ENCODE measurements at places on chromosomes 5 and 9. TPM values are rescaled to one million over a fixed set of nuclear protein-coding genes. Genes with fewer than 3 reads are reported as not detected.

ADAMTSL1 gene
- 1.2 TPM for total RNA-seq

DNA sequence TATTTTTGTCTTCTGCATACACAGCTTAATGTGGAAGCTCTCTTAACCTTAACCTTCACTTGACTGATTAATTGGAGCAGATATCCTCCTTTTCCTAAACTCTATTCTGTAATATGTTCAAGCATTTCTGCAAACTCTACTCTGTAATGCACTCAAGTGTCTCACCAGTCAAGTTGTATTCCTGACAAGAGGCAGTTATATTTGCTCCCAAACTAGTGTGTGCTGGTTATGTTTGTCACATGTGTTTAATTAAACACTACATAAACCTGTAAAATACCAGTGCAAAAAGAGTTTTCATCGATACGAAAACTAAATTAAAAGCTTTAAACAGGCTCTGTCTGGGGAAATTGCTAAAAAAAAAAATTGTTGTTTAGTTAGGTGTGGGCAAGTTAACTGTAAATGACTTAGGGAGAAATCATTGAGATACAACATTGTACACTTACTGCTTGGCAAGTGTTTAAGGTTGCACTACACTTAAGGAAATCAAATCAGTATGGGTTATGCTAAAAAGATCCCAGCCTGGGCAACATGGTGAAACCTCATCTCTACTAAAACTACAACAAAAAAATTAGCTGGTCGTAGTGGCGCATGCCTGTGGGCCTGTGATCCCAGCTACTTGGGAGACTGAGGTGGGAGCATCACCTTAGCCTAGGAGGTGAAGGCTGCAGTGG lies 6.7 kb downstream of the FAF2 start:
- no peak for DNase-seq

DNA sequence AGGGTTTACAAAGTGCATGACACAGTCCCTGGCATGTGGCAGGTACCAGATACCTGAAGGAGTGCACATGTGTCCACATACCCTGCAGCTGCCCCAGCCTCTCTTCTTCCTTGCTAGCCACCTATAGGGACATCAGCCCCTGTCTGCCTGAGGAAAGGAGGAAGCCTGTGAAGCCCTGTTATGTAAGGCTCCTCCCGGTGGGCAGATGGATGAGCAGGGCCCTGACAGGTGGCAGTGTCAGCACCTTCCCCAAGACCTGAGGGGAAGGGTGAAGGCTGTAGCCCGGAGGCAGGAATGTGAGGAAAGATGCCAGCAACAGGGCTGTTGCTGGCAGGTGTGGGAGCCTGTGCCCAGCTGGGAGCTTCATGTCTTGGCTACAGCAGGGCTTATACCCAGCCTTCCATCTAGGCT lies 21.7 kb downstream of the TCF7 start:
- peak; percentile 24 for DNase-seq

HAVCR2 gene
- not detected for total RNA-seq

NFIB gene
- 13.3 TPM for total RNA-seq

- no peak for DNase-seq
Observed at GRCh38 chr5:119537704-119538103, 85.4 kb downstream of the HSD17B4 start.

IGFBPL1 gene
- 37.9 TPM for total RNA-seq

GRCh38 chr5:109944461-109944860 lies 254.7 kb downstream of the MAN2A1 start:
- no peak for DNase-seq

- no peak for DNase-seq
Observed at GRCh38 chr5:135327429-135328127, 71.5 kb downstream of the MACROH2A1 start.

- peak; percentile 42 for DNase-seq
Observed at GRCh38 chr9:2494562-2494961, 127.0 kb upstream of the VLDLR start.

ASTN2 gene
- total RNA-seq = 10.1 TPM

- no peak for DNase-seq
Observed at GRCh38 chr9:110078604-110079003, 129.4 kb downstream of the C9orf152 start.

ELAVL2 gene
- total RNA-seq = 16.8 TPM

SNCB gene
- 3.5 TPM for total RNA-seq

DNA sequence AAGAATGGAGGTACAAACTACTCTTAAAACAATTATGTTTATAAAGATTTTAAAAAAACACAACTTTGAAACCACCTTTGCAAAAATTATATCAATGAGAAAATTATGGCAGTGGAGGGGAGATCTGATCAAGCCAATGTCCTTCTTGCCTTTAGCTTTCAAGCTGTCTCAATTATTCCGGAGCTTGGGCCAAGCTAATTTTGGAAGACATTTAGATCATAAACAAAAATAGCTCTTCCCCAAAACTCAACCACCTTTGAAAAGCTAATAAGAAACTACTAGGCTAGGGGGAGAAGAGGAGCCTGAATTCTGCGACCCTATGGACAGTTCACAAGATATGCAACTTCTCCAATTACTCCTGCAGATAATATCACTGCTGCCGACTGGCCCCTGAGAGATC lies 263.3 kb downstream of the ICE1 start:
- no peak for DNase-seq
